ENCODE measurements at places on chromosomes 11 and 22.

- DNase-seq: no peak
Measured at GRCh38 chr11:38839071-38839470, 2241.0 kb upstream of the RAG2 start.

GRCh38 chr22:33380789-33381530, 322.8 kb upstream of the SYN3 start:
- peak; percentile 6 for DNase-seq

DNA sequence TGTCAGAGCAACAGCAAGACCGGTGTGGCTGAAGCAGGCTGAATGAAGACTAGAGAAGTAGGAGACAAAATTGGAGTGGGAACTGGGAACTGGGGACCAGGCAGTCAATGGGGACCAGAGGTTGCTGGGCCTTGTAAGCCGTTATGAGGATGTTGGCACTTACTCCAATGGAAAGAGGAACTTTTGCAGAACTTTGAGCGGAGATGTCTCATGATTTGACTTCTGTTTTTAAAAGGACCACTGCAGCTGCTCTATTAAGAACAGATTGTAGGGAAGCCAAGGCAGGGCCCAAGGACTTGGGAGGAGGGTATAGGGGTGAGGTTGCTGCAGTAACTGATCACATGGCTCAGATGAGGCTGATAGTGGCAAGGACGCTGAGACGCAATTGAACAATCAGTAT, 34.2 kb downstream of the IL18 start:
- DNase-seq: no peak

GRCh38 chr11:76605338-76606074, 65.0 kb downstream of the LRRC32 start:
- DNase-seq: no peak

GRCh38 chr11:1881442-1882264, 10.0 kb downstream of the PRR33 start:
- DNase-seq: no peak

DNA sequence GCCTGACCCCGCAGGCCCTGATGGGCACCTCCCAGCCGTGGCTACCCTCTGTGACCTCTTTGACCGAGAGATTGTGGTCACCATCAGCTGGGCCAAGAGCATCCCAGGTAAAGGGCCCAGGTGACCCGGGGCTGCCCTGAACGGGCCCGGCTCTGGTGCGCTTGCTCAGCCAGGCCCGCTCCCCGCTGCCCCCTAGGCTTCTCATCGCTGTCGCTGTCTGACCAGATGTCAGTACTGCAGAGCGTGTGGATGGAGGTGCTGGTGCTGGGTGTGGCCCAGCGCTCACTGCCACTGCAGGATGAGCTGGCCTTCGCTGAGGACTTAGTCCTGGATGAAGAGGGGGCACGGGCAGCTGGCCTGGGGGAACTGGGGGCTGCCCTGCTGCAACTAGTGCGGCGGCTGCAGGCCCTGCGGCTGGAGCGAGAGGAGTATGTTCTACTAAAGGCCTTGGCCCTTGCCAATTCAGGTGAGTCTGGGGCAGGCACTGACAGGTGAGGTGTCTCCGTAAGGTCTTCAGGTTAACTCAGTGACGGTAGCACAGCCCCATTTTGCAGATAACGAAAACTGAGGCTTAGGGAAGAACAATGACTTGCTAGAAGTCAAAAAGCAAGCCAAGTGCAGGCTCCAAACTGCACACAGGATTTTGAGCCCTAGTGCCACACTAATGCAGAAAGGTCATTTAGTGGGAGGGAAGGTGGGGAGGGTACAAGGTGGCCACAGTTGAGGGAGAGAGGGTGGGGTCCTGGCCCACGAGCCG, 2.4 kb downstream of the TRMT112 start:
- DNase-seq: no peak

- no peak for DNase-seq
Measured at GRCh38 chr11:104332110-104332509, 168.2 kb upstream of the PDGFD start.

DNA sequence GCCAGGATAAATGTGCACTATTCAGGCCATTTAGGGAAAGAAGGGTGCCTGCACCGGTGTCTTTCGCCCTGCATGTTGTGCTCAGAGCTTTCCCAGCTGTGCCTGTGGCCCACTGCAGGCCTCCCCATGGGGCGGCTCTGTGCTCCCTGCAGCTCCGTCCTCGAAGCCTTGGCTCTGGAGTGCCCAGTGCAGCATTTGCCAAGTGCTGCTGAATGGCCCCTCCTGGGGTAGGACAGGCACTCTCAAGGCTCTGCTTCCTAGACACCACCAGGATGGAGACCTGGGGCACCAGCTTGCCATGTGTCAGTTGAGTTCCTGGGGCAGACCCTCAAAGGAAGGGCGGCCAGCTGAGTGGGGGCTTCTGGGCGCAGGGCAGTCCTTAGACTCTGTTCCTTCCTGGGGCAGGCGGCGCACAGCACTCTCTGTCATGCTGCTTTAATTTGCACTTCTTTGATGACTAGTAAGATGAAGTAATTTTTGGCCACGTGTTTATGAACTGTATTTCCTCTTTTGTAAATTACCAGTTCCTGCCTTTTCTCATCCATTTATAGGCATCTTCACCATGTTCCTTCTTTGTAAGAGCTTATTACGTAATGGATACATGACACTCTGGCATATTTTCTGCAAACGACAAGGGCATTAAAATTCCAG, 32.1 kb upstream of the GNB1L start:
- no peak for DNase-seq

DNA sequence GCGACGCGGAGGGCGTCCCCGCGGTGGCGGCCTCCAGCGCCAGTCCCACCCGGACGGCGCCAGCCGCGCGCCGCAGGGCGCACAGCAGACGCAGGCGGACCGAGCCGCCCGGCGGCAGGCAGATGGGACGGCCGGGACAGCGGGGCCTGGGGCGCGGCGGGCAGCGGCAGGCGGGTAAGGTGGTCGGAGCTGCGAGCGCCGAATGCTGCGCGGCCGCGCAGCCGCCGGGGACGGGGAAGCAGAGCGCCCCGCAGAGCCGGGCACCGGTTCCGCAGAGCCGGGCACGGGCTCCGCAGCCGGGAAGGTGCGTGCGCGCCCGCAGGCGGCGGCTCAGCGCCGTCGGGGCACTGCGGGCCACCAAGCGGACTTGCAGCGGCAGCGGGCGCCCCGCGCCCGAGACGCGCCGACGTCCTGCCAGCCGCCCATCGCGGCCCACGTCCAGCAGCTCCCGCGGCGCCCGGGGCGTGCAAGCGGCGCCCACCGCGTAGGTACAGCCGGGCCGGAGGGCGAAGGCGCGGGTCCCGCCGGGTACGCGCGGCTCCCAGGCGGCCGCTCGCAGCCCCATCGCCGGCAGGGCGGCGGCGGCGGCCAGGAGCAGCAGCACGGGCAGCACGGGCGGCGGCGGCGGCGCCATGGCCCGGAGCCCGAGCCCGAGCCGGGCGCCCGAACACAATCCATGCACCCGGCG, 739 bp downstream of the CELSR1 start:
- no peak for DNase-seq

DNA sequence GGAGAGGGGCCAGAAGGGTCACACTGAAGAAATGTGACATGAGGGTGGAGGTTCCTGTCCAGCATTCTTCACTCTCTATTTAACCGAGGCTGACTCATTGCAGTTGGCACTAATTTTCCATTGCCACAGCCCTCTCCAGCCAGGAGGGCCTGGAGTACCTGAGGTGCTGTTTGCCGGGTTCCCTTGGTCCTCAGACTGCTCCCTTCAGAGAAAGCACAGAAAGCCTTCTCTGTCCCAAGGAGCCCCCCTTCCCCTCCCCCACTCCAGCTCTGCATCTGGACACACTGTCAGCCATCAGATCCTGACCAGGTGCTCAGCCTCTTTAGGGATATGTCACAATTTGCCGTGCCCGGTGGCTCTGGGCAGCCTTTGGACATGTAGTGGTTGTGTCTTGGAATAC, 3.2 kb upstream of the C11orf91 start:
- no peak for DNase-seq

DNA sequence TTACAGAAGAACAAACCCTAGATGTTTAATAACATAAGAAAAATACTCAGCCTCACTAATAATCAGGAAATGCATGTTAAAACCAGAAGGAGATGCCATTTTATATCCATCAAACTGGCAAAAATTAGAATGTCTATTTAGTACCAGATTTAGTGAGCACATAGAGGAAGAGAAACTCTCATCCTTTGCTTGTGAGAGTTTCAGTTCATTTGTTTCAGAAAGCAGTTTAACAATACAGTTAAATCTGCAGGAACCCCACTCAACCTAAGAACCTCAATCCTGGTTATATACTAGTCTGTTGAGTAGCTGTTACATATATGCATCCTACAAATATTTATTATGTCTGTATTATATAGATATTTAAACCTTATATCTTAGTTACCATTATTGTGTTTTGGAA, 172.6 kb downstream of the WNT11 start:
- DNase-seq: no peak

DNA sequence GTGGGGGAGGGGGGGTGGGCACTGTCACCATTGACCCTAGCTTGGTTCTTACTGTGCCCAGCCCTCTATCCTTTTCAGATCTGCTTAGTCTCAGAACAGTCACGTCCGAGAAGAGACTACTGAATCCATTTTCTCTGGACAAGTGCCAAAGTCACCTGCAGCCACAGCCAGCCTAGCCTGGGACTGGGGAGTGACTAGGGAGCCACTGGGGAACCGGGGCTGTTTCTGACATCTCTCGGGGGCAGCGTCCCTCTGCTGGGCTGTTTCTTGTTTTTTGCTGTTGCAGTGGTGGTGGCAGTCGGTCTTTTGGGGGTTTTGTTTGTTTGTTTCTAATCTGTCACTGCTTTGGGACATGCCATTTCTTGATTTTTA, 8.7 kb downstream of the SLC37A2 start:
- DNase-seq: no peak

DNA sequence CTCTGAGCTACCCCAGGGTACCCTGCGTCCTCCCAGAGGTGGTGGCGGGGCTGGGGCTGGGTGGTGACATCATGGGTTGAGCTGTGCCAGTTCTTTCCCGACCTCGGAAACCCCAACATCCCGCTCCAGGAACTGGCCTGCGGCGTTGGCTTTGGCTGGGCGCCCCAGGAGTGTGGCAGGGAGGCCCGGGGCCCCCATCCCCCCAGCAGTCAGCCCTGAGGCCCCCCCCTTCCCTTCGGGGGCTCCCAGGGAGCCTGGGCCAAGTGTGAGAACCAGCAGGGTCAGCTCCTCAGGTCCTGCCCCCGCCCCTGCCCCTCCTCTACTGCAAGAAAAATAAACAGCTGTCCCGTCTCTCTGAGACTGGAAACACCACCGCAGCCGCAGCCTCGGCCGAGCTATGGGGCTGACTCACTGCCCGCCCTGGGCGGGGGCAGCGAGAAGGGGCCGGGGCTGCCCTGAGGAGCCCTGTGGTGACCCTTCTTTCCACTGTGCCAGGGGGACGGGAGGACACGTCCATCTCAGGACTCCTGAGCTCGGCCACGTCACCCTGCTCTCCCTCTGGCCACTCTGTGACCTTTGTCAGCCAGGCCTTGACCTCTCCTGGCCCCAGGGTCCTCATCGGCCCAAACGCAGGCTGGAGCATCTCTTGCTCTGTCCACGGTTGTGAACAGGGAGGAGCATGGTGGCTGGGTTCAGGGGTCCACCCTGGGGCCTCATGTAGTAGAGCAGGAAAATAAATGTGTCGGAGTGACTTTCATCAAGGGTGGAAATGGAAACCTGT, 73.4 kb downstream of the WNT7B start:
- no peak for DNase-seq

GRCh38 chr11:45252134-45252856, 33.8 kb downstream of the SYT13 start:
- DNase-seq: peak; percentile 69

GRCh38 chr11:70671611-70672010, 273.3 kb downstream of the CTTN start:
- DNase-seq: no peak

DNA sequence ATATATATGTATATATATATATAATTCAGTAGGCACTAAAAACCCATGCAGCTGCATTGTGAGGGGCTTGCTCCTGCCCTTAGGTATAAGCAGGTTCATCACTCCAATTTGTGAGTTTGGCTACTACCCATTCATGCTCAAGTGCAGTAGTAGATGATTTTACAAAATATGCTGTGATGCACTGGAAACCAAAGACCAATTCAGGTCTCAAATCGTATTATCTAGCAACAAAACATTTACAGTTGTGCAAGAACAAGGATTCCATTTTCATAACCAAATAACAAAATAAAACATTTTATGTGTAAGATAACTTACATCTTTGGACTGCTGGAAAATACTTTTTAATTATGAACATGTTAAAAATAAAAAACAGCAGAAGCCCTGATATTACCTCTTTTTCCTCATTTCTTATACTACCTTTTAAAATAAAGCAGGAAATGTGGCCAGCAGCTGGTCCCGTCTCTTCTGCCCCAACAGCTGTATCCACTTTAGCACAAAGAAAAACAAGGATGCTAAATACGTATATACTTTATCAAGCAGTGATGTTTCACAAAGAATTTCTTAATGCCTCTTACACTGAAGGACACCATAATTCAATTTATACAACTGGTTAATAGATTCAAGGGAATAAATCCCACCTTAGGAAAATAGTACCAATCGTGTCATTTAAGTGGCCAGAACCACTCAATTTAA, 2.8 kb downstream of the CREBZF start:
- DNase-seq: no peak

DNA sequence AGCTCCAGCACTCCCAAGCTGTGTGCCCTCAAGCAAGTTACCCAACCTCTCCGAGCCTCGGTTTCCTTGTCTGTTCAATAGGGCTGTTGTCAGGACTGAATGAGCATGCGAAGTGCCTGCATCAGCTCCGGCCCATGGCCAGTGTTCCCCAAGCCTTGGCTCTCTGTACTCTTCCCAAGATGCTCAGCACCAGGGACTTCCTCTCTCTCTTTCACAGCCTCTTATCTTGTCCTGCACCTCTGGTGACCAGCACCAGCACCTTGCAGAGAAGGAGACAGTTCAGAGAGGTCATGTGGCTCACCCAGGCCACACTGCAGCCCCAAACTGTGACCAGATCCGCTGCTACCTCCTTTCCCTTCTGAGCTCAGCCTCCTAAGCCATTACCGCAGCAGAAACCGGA, 120.3 kb upstream of the ANO1 start:
- DNase-seq: no peak

- DNase-seq: no peak
Measured at GRCh38 chr11:46527591-46528130, 66.2 kb downstream of the AMBRA1 start.

DNA sequence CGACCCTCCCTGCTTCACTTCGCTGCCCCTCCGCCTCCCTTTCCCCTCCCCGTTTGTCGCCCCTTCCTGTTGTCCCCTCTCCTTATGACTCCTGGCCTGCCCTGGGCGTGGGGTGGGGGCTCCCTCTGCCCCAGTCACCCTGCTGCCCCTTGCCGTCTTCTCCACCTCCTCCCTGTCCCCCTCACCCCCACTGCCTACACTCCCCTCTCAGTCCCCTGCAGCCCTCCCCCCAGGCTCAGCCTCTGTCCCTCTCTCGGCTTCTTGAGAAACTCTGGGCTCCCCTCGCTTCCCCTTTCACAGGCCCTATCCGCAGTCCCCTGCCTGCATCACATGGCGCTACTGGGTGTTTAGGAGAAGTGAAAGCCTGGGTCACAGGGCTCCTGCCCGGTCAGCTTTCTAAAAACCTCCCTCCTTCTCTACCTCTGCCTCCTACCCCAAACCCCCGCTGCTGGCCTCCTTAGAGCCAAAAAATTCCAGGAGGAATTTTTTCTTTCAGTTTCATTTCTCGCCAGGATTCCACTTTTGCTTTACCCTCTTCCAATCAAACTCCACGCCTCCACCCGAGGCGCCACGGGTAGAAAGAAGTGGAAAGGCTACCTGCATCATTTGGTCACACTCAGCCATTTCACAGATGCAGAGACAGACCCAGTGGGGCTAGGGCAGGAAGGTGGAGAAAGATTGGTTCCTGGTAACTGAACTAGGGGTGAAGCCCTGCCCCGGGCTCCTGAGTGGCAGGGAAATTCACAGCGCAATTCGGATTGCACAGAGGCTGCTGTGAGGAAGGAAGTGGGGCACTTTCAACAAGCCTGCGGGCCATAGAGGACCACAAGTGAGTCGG, at the start of gene SLC15A3:
Gene SLC15A3, minus strand, starts transcription at position 273 of the 838 bp plus-strand sequence. CDS start 625 bp downstream, outside the sequence.
- no peak for DNase-seq
